ENCODE measurements at places on chromosomes 1 and 21. TPM values are rescaled to one million over a fixed set of nuclear protein-coding genes. Genes with fewer than 3 reads are reported as not detected.

Gene DNALI1
- total RNA-seq = 15.8 TPM

Gene ARMH1
- 14.0 TPM for total RNA-seq

Gene CLCA4
- not detected for total RNA-seq

Gene FAM20B
- 14.6 TPM for total RNA-seq

Gene KCNK1
- 7.3 TPM for total RNA-seq

Gene UBASH3A
- 2.9 TPM for total RNA-seq

Gene LMOD1
- 28.1 TPM for total RNA-seq

Gene ERG
- total RNA-seq = 19.9 TPM

Gene MAB21L3
- total RNA-seq = 0.51 TPM

Gene DISP3
- 0.09 TPM for total RNA-seq

Gene C1QTNF12
- not detected for total RNA-seq

Gene OR6N1
- total RNA-seq = not detected

Gene PEX10
- 18.2 TPM for total RNA-seq

Gene HCRTR1
- not detected for total RNA-seq

Measured in upper lobe of left lung (tissue), 6 donors.